Skin of body (tissue), 3 donors: ENCODE measurements at places on chromosomes 16 and 17. TPM values are rescaled to one million over a fixed set of nuclear protein-coding genes. Genes with fewer than 3 reads are reported as not detected.

- DNase-seq, result no peak
These were observed 44.2 kb upstream of the TANC2 start for GRCh38 chr17:62921817-62922216.

DNA sequence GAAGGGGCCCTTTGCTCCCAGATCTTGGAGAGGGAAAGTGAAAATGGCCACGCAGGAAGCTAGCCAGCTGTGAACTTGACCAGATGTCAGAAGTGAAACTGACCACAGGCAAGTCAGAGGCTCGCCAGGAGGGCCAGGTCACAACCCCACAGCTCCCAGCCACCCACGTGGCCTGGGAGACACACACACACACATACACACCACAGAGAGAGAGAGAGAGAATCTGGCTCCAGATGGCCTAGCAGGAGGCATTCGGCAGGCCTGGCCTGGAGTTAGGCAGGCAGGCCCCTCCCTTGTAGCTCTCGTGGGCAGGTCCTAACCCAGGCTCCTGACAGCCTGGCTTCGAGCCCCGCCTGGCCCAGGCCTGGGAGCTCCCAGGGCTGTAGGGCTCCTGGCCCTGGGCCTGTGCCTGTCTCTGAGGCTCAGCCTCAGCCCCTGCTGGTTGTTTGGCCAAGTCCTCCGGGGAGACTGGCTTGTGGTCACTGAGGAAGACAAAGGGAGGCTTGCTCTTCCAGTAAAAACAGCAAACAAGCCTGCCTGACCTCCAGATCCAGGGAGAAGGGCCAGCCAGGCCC is 20.2 kb downstream of the NGFR start:
- DNase-seq, result peak; percentile 88

Gene SCN4A
- 5.2 TPM for total RNA-seq

Gene TOP2A
- 55.5 TPM for total RNA-seq

DNA sequence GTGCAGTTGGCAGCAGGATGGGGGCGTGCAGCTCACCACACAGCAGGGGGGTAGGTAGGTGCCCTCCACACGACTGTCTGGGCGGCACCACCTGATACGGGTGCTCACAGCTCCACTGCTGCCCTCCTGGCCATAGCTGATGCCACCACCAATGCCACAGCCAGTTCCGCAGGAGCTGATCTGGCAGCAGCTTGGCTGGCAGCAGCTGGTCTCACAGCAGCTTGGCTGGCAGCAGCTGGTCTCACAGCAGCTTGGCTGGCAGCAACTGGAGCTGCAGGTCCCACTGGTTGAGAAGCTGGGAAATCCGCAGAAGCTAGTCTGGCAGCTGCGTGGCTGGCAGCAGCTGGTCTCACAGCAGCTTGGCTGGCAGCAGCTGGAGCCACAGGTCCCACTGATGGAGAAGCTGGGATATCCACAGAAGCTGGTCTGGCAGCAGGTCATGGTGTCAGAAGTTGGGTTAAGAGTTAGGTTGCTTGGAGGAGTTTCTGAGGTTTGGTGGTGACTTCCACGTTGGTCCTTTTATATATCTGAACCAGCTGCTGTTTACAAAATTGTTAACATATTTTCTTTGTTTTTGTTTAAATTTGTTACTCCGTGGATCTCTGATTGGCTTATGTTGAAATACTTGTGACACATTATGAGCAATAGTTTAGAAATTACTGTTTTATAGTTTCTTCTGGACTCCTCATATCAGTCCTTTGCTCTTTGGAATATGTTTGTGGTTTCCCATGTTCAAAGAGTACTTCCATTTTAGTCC is at the start of gene KRTAP1-5:
Gene KRTAP1-5, minus strand, starts transcription at position 494 of the 757 bp plus-strand sequence. Its CDS starts 53 bp downstream, at position 441.
- no peak for DNase-seq

Gene TP53TG3F
- not detected for total RNA-seq

Gene TMEM220
- 2.6 TPM for total RNA-seq

DNA sequence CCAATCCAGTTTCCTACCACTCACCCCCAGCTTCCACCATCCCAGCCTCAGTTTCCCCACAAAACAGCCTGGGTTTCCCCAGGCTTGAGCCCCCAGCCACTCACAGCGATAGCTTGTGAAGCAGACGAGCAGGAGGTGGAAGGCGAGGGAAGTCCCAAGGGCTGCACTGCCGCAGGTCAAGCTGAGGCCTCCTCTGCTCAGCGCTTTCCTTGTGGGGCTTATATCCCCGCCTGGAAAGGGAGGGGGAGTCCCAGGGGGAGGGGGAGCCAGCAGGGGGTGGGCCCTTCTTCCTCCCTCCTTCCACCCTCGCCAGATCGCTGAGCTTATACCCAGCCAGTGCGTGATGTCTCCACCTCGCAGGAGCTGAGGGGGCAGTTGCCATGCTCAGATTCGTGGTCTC is at the start of gene PYY:
Gene PYY, minus strand, starts transcription at position 195 of the 400 bp plus-strand sequence. CDS start 457 bp downstream, outside the sequence.
- no peak for DNase-seq

Gene RUNDC3A
- total RNA-seq, result 7.6 TPM

Gene CRHR1
- 0.39 TPM for total RNA-seq

Gene SLC9A5
- 0.79 TPM for total RNA-seq

DNA sequence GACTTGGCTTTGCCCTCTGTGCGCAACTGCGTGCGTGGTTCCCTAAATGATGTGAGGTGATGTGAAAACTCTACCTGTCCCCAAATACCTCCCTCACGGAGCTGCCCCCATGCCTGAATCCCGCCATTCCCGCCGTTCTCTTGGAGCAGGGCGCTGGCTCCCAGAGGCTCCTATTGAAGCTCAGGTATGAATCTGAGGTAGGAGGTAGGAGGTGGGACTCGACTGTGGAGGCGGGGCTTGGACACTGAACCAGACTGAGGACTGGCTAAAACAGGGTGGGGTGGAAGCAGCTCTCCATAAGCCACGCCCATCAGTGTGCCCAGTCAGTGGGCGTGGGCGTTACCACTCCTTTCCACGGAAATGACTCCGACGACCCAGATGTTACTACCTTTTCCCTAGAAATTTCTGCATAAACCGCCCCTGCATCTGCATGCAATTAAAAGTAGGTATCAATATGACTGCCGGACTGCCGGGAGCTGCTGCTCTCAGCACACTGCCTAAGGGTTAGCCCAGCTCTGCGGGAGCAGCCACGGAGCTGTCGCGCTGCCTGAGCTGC is 41.0 kb downstream of the FOXL1 start:
- DNase-seq, result no peak

Gene NOD2
- 4.4 TPM for total RNA-seq
